ENCODE measurements at places on chromosomes 2 and 18.

GRCh38 chr2:38039121-38039910 lies 36.6 kb downstream of the CYP1B1 start:
- DNase-seq: peak; percentile 72

DNA sequence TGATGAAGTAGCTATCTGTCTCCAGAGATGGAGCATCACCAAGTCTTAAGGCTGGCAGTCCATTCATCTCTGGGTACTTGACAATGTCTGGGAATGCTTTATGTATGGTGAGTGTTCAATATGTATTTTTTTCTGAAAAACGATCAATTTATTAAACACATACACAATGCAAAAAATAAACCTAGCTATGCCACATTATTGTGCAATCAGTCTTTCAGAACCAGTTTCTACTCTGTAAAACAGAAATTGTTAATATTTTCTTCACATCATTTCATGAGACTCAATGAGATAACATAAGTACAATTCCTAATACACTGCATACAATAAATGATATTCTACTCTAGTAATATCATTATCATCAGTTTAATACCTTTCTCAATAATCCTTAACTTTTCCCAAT lies 122.5 kb downstream of the PIGN start:
- DNase-seq: no peak

DNA sequence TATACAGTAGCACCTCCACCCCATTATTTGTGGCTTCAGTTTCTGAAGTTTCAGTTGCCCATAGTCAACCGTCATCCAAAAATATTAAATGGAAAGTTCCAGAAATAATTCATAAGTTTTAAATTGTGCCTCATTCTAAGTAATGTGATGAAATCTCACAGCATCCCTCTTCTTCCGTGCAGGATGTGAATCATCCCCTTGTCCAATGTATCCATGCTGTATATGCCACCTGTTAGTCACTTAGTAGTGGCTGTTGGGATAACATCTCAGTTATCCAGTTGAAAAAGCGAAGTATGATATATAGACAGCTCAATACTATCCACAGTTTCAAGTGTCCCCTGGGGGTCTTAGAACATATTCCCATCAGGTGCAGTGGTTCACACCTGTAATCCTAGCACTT lies 119.1 kb upstream of the OTX1 start:
- DNase-seq: no peak

DNA sequence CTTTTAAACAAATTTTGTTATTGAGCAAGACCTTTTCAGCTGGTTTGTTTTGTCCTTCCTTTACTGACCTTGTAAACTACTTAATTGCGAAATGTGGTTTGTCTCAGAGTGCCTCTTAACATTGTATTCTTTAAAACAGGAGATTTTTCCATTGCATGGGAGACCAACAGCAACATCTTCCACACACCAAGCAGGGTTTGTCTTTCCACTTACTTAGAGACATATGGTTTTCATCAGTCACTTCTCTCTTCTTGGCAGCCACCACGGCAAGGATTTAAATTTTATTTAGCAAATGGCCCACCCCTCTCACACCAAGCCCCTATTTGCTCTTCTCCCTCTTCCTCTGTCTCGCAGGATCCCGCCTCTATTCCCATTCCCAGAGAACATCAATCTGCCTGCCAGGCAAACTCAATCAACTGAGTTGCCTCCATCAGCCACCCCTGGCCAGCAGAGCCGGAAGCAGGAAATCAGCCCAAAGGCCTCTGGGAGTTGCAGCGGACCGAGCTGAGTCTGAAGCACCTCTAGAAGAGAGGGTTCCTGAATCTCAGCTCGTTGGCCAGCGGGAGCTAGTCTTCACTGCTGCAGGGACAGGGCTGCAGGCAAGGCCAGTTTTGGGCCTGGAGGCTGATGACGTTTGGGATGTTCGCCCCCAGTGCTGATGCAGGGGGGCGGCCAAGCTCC lies 11.3 kb upstream of the CIB4 start:
- DNase-seq: peak; percentile 5

- DNase-seq: no peak
These were observed 53.3 kb downstream of the GULP1 start for GRCh38 chr2:188345020-188345419.

DNA sequence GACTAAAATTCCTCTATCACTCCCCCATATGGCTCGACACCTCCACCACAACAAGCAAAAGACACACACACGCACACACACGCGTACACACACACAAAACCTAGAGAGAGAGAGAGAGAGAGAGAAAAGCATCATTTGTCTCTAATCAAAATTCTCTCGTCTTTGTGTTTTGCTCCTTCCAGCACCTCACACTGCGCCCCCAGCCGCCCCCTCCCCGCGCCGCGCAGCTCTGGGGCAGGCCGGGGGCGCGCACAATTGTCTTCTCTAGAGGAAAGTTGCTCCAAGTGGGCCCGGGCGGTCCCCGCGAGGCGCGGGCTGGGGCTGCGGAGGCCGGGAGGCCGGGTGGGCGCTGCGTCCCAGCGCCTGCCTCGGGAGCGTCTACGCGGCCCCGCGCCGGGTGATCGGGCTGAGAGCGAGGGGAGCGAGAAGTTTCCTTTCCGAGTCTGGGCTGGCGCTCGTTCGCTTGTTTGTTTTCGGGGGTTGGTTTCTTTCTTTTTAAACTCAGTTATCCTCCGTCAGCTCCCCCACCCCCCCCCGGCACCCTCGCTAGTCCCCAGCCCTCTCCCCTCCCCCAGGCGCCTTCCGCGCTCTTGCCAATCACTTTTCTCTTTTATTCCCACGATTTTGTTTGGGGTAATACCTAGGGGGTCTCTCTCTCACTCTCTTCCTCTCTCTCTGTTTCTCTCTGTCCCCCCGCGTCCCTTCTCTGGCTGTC lies 4.1 kb downstream of the ZEB2 start:
- DNase-seq: peak; percentile 65

DNA sequence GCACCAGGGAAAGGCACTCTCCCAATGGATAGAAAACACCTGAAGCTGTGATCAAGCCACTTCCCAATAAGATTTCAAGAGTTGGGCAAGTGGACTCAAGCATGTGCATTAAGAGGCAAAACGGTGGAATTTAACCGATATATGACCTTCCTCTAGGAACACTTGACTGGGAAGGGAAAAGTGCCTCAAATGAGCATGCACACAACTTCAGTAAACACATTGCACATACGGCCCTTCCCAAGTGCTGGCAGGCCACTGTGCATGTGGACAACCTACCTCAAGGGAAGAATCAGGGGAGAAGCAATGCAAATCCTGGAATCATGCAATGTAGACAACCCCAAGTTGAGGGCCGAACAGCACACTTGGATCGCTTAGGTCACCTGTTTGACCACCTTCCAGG lies 23.9 kb upstream of the SH3RF3 start:
- no peak for DNase-seq

DNA sequence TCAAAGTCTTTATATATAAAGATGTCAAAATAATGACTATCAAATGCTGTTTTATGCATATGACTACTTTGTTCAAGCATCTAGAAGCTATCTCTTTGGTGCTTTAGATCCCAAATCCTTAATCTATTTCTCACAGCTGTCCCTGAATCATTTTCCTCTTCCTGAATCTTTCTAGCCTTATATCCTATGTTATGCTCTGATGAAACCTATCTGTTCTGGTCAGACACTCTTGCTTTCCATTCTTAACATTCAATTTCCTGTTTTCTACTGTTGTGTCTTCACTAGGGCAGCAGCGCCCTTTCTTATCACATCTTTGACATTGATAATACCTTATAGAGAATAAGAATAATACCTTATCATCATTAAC lies 6.3 kb upstream of the PARD3B start:
- DNase-seq: no peak

GRCh38 chr2:230664128-230664527 lies 48.5 kb upstream of the CAB39 start:
- peak; percentile 50 for DNase-seq

DNA sequence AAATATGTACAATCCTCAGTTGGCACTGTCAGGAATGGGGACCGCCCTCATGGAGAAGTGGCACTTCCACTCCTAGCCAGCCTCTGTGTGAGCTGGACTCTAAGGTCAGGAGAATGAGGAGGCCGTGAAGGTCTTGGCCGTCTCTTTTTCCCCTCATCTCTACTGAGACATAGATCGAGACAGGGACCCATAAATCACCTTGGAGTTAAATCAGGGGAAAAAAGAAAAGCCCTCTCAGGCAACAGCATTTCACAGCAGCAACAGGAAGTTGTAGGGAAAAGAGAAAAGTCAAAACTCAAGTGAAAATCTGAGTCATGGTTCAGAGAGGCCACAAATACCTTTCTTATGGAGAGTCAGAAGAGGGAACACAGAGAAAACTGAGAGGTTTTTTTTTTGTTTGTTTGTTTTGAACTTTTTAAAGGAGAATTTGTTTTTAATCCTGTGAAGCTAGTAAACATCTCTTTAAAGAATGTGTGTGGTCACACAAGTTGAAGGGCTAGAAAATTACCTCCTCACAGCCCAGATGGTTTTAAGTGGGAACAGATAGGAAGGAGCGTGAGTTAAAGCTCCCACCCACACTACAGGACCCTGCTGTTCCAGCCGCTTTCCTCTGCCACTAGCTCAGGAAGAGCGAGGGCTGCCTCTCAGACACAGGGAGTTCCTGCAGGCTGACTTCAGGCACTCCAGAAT lies 30.6 kb upstream of the CYP1B1 start:
- DNase-seq: no peak

GRCh38 chr2:169693360-169693759 lies 845 bp downstream of the CFAP210 start:
- DNase-seq: no peak

GRCh38 chr2:227717687-227718567 lies at the start of gene SLC19A3:
Gene SLC19A3 (minus strand): TSS chr2:227718028. CDS start chr2:227702318, 15,710 bp downstream.
- peak; percentile 23 for DNase-seq

- no peak for DNase-seq
These were observed 556.1 kb downstream of the CMPK2 start for GRCh38 chr2:6309415-6310255.

- no peak for DNase-seq
These were observed 30.6 kb upstream of the CHRNA1 start for GRCh38 chr2:174794851-174795374.

DNA sequence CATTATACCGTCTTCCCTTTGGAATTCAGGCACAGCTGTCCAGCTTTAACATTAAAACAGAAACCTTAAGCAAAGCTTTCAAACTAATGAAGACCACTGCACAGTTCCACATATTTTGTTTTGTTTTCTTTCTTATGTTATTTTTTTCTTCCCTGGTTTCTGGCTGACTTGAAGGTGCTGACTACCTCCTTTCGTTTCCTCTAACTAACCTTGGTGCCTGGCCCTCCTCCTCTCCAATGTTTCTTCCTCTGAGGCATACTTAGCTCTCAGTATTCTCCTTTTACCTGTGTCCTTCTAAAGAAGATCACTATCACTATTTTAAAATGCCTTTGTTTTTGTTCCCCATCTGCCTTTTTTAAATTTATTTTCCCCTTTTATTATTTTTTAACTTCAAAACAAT lies 433.3 kb upstream of the SPHKAP start:
- DNase-seq: no peak

DNA sequence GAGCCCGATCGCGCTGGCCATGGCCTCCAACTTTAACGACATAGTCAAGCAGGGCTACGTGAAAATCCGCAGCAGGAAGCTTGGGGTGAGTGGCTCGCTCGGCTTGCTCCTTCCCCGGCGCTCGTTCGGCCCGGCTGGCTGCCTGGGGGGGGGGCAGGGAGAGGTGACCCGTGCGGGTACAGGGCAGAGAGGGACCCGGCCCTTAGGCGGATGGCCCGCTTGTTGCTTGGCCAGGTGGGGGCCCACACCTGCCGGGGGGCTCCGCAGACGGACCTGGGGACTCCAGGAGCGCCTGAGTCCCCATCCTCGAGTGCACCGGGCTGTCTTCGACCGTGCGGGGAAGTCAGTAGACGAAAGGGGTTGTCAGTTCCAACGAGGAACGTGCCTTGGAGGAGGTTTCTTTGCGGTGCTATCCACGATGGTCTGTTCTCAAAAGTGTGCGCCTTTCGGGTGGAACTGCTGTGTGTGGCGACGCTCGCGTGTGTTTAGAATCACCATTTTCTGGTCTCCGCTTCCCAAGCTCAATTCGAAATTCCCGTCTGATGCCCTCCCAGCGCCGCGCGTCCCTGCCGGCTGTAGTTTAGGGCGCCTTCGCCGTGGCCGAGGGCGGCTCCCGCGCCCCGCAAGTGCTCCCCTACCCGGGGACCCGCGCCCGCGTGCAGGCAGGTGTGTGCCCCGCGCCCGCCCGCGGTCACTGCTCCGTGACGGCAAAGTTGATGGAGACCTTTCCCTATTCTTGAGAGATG lies 711 bp downstream of the DOK6 start:
- no peak for DNase-seq

GRCh38 chr2:122804494-122804893 lies 1049.0 kb downstream of the TSN start:
- no peak for DNase-seq

- peak; percentile 95 for DNase-seq
These were observed 99.0 kb downstream of the ZFP36L2 start for GRCh38 chr2:43127208-43127940.

GRCh38 chr2:209389171-209389618 lies 34.7 kb upstream of the MAP2 start:
- DNase-seq: no peak

DNA sequence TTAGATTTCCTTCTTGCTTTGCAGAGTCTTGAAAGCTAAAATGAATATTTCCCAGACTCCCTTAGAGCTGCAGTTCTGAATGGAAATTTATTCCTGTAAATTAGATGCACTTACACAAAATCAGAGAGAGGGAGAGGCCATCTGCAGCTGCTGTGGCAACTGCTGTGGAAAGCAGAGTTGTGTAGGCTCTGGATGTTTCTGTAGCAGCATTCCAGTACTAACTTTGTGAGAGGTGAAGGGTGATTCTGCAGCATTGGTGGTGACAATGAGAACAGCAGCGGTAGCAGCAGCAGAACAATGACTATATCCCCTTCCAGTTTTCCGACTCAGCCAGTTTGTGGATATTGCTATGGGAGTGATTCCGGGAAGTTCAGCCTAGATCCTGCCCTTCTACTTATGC lies 433.0 kb upstream of the REG3G start:
- DNase-seq: no peak

DNA sequence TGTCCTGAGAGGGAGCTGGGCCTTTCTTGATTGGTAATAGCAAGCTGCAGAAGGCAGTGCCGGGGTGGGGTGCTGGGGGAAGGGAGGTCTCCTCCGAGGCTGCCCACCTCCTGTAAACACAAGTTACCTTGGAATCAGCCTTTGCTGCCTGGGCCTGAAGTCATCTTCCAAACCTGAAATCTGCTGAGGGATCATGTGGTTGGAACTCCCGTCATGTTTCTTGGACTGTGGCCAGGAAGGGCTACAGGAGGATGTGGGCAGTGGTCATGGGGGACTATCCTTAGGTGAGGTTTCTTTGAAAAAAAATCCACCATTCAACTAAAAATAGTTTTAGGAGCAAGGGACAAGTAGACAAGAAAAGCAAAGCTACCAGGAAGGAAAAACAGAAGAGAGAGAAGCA lies 74.2 kb downstream of the CDK15 start:
- DNase-seq: peak; percentile 9

GRCh38 chr18:68499141-68499540 lies 215.8 kb downstream of the TMX3 start:
- no peak for DNase-seq

DNA sequence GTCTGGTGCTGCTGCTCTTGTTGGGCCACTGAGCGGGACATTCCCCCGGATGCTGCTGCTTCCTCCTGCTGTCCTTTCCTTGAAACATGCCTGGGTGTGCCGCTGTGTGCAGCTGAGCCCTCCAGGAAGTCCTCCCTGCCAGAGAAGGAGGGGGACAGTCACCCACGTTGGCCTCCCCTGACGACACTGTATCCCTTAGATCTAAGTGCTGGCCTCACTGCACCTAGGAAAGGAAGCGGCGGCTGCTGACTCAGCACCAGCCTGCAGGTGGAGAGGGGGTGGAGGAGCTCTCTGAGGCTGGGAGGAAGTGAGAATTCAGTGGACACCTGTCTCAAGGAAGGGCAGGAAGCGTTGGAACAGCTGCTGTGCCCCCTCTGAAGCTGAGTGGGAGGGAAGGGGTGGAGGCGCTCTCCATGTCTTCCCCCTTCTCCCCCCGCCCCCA lies 239.8 kb downstream of the HAUS1 start:
- peak; percentile 82 for DNase-seq

All from suppressor macrophage (primary cell).